M059J (cell line): ENCODE measurements at places on chromosomes 3 and 15. TPM values are rescaled to one million over a fixed set of nuclear protein-coding genes. Genes with fewer than 3 reads are reported as not detected.

Gene ANKRD63
- not detected in 2 replicates for total RNA-seq

Gene DAZL
- total RNA-seq, result not detected in 2 replicates

Gene C3orf80
- 0.25 and 0.57 TPM in 2 replicates for total RNA-seq

Gene GPR62
- 0.02 TPM in 1 of 2 replicates, not detected in the other for total RNA-seq

Gene POLG
- total RNA-seq, result 24.2 and 41.3 TPM in 2 replicates

Gene BFSP2
- not detected in 2 replicates for total RNA-seq

Gene TMEM207
- not detected in 2 replicates for total RNA-seq

GRCh38 chr15:82045179-82045891, 483 bp downstream of the MEX3B start:
- DNase-seq, result peak; percentile 45

- DNase-seq, result no peak
Measured at GRCh38 chr15:99603828-99604227, 38.0 kb downstream of the MEF2A start.

- DNase-seq, result no peak
Measured at GRCh38 chr3:138803006-138803653, 31.6 kb downstream of the PIK3CB start.

DNA sequence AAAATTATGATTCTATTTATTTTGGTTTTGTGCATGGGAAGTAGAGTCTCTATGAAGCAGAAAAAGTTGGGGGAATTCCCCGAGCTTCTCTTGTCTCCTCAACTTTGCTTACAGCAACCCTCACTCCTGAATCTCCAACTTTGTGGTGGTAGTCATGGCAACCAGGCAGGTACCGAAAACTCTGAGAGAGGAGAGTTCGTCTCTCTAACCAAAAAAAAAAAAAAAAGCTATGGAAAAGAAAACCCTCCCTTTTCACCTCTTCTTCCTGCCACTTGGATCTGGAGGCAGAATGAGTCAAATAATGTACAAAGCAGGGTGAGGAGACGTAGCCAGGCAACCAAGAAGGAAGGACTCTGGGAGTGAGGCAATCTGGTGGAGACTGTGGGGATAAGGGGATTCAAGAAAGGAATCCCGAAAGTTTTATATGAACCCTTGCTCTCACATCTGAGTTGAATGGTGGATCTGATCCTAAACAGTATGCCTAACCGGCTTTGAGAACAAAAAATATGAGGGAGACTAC, 108.1 kb downstream of the PLOD2 start:
- peak; percentile 34 for DNase-seq

DNA sequence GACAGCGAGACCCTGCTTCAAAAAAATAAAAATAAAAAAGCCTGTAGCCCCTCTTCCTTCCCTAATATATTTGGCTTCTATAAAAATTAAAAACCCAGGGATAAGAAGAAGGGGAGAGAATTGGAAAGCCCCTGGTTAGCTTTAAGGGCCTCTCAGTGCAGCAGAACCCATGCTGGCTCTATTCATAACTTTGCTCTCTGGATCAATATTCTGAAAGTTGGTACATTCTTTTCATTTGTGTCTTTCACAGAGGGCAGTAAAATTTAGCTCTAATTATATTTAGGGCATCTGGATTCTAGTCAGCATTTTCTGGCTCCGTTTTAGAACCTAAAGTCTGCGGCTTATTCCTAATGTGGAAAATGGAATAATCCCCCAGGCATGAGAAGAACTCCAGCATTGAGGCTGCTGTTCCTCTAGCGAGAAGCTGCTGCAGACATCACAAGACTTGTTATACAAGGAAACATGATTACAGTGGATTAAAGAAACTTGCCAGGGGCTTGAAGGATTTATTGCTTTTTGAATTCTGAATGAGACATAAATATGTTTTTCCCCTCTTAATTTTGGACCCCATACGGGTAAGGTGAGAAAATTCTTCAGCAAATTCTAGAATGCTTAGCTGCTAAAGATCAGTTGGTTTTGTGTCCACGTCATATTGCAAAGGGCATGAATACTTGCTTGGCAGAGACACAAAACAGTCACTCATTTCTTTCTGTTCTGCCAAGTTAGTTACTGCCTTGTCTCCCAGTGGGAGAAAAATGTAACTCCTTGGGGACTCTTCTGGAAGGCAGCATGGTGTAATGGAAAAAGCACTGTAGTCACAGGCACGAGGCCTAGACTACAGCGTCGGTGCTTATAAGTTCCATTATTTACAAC, 177.7 kb downstream of the VGLL4 start:
- peak; percentile 31 for DNase-seq

DNA sequence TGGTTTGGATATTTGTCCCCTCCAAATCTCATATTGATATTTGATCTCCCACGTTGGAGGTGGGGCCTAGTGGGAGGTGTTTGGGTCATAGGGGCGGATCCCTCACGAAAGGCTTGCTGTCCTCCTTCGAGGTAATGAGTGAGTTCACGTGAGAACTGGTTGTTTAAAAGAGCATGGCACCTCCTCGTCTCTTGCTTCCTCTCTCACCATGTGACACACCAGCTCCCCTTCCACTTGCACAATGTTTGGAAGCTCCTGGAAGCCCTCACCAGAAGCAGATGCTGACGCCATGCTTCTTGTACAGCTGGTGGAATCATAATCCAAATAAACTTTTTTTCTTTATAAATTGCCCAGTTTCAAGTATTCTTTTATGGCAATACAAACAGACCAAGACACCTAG, 38.6 kb downstream of the RFTN1 start:
- no peak for DNase-seq

GRCh38 chr3:2218816-2219215, 120.2 kb downstream of the CNTN4 start:
- DNase-seq, result no peak

DNA sequence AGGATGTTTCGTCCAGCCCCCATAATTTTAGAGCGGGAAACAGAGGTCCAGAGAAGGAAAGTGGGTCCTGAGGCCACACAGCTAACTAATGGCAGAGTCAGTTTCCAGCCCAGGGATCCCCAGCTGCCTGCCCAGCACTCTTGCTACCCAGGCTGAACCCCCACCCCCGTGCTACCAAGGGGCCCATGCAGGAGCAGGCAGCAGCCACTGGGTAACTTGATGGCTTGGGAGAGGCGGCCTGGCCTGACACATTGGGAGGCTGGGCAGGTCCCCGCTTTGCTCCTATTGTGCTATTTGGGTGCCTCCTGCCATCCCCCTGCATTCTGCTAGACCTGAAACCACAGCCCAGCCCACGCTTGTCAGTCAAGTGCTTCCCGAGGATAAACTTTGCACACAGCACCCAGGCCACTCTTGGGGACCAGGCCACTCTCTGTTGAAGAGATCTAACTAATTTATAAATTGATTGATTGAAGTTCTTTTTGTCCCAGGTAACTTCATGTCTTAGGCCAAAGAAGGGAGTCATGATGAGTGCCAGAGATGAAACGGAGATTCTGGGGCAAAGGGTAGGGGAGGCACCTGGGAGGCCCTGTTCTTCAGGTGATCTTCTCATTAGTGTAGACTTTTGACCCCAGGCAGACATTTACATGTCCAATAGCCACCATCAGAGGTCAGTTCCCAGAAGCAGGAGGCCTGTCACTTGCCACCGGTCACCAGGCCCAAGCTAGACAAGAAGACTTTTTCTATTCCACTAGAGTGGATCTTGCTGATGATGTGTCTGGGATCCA, 7.0 kb downstream of the PAK6 start:
- no peak for DNase-seq

GRCh38 chr15:65049418-65049840, 4.2 kb downstream of the SLC51B start:
- peak; percentile 95 for DNase-seq

DNA sequence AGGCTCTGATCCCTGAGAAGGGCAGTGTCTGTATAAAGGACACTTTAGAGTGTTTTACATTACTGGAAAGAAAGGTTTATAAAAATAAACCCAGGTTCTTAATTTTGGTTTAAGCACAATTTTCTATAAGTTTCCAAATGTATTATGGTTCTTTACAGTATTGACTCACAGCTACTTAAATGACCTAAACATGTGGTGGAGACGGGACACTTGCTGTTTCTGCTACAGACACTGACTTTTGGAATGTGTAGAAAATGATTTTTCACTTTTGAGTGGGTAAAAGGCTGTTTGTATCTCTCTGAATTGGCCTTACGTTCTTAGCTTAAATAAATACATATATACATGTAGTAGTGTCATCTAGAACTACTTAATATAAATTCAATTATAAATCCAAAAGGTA, 55.4 kb downstream of the SNRK start:
- DNase-seq, result no peak

DNA sequence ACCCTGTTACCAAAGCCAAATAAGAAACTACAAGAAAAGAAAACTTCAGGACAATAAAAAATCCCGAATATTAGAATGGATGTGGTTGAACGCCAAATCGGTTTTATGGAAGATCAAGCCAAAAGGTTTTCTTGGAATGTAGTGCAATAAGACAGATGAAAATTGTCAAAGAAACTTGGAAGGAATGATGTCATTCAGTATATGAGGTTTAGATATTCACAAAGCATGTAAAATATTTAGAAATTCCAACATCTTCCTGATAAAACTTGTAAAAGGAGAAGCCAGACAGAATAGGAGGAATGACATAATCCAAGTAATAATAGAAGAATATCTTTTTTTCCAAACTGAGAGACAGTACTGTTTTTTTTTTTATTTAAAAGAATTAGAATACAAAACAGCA, 130.3 kb upstream of the ZPLD1 start:
- no peak for DNase-seq

- DNase-seq, result no peak
Measured at GRCh38 chr3:119817583-119818363, 35.9 kb downstream of the NR1I2 start.

GRCh38 chr3:42289026-42289425, 23.0 kb upstream of the CCK start:
- no peak for DNase-seq

DNA sequence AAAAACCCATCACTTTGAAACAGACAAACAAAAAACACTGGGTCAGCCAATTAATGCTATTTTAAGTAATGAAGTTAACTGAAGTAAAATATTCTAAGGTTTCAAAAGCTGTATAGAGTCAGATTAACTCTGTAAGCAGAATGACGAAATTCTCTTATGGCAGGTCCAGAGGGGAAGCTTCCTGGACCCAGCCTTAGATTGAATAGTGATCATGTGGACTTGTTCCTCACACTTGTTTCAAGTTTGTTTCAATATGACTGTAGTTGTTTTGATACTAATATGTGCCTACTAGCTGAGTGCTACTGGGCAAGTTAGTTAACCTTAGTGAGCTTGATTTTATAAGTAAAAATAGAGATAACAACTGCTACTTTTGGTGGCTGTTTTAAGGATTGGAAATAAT, 32.6 kb downstream of the PLS1 start:
- DNase-seq, result no peak

DNA sequence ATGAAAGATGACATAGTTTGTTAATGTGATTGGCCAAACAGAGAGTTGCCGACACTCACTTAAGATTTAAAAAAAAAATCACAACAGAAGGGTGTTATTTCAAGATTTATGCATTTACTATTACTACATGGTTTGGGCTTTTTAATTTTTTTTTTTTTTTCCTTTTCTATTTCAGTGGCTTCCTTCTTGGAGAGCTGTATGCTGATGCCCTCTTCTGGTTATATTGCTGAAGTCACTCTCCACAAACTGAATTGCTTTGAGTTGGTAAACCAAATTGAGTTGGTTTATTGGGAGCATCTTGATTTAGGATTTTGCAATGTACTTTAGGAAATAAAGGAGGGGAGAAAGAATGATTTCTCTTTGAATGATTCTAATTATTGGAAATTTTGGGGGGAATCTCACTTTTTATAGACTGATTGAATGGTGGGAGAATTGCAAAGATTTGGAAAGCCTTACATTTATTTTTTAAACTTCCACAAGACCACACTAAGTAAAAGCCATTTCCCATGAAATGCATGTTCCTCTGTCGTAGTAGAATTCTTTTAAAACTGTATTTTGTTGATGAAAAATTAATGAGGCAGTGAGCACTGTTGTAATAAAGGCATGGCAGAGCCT, 186.6 kb upstream of the FEZF2 start:
- no peak for DNase-seq
